G401 (cell line): ENCODE measurements at places on chromosomes 4 and X.

DNA sequence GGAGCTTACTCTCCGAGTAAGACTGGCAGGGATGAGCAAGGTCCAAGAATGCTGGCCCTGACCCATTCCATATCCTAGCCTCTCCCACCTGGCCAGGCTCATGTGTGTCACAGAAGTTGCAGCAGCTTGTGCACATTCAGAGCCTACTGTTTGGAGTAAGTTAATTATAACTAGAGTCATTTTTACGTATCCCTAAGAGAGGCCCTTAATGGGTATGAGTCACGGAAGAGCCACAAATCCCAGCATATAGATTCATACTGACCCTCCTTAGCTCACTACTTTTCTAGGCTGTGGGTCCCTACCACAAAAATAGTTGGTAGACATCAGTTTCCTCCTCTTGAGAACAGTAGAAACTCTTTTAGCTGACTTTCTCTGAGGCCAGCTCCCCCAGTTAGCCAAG, 118.3 kb upstream of the FRG1 start:
- no peak for DNase-seq

- DNase-seq, result no peak
These were observed 12.1 kb upstream of the COPS4 start for GRCh38 chr4:83022724-83023450.

GRCh38 chr4:123359449-123360315, 36.9 kb upstream of the SPRY1 start:
- no peak for DNase-seq

DNA sequence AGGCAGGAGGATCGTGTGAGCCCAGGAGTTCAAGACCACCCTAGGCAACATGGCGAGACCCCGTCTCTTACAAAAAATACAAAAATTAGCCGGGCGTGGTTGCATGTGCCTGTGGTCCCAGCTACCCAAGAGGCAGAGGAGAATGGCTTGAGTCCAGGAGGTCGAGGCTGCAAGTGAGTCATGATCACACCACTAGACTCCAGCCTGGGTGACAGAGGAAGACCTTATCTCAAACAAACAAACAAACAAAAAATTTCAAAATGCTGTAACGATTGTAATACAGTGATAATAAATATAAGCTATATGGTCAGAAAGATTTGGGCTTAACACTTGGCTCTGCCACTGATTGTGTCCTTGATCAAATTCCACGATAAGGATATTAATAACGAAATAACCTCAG, 24.2 kb downstream of the SLC25A4 start:
- DNase-seq, result no peak

- DNase-seq, result no peak
These were observed 161.9 kb downstream of the RELL1 start for GRCh38 chr4:37524267-37524666.
